ENCODE measurements at places on chromosomes 5 and 9. TPM values are rescaled to one million over a fixed set of nuclear protein-coding genes. Genes with fewer than 3 reads are reported as not detected.

The BARHL1 gene
- total RNA-seq, result not detected

The TRIM36 gene
- total RNA-seq, result 0.76 TPM

The FAT2 gene
- total RNA-seq, result 117 TPM

The KCNMB1 gene
- 0.38 TPM for total RNA-seq

The DNM1 gene
- total RNA-seq, result 1.9 TPM

The OGN gene
- total RNA-seq, result 1.5 TPM

The SMIM33 gene
- total RNA-seq, result not detected

The DMRT3 gene
- not detected for total RNA-seq

DNA sequence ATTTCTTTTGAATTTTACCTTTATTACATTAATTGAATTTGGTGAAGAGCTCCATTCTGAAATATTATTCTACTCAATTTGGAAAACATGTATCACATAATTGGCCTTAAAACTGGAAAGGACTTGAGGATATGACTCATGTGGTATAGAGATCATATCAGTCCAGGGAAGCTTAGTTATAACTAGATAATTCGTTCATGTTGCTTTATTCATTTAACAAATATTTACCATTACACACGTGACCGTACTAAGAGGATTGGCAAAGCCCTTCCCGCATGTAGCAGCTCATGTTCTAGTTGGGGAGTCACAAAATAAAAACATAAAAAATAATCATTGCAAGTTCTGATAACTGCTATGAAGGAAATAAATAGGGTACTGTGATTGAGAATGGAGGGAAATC is 1816.5 kb downstream of the MAT2B start:
- no peaks in the 10 kb centered on the region for H3K4me1 ChIP-seq
- no peaks in the 10 kb centered on the region for H3K27me3 ChIP-seq
- no peak overlapping the region for H3K4me3 ChIP-seq
- no peak for DNase-seq
- no peak overlapping the region for H3K27ac ChIP-seq

DNA sequence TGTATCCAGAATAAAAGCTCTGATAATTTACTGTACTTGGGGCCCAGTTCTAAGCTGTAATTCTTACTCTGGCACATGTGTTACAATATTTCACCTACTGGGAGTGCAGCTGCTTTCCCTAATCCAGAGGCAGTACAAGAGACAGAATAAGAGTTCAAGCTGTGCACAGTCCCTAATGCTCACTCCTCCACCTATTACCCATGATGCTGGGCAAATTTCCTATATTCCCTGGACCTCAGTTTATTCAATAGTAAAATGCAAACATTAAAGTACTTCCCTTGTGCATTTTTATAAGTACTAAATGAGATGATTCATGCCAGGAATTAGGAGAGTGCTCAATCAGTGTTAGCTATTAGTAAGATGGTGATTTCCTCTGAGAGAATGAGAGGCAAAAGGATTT is 28.0 kb upstream of the TAF11L2 start:
- no peaks in the 10 kb centered on the region for H3K36me3 ChIP-seq
- H3K27me3 ChIP-seq, result no peaks in the 10 kb centered on the region
- no peak for DNase-seq
- no peaks in the 10 kb centered on the region for H3K4me1 ChIP-seq
- no peak overlapping the region for H3K27ac ChIP-seq

- DNase-seq, result no peak
- H3K36me3 ChIP-seq, result no peaks in the 10 kb centered on the region
Measured at GRCh38 chr9:81417299-81417675, 272.1 kb downstream of the TLE1 start.

GRCh38 chr9:21670374-21670773 is 132.1 kb upstream of the MTAP start:
- H3K4me1 ChIP-seq, result no peaks in the 10 kb centered on the region
- no peak overlapping the region for H3K4me3 ChIP-seq
- no peaks in the 10 kb centered on the region for H3K36me3 ChIP-seq
- no peak for DNase-seq

DNA sequence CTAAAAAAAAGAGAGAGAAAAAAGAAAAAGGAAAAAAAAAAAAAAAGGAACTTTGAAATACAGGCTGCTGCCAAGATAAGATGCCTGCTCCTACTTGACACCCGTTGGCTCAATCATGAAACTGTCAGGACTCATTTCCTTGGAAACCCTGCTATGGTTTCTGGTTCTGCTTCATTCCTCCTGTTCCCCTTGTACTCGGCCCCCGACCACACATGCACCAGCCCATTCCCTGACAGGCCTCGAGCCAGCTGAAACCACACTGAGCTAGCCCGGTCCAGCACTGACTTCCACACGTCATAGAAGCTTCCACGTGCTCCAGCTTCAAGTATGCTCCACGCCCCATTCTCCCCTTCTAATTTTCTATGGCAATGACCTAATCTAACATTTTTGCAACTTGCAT is 93.2 kb downstream of the MYO10 start:
- H3K4me1 ChIP-seq, result peaks cover 55% of the 10 kb centered on the region
- no peak overlapping the region for H3K27ac ChIP-seq
- H3K36me3 ChIP-seq, result no peaks in the 10 kb centered on the region
- no peak for DNase-seq
- H3K27me3 ChIP-seq, result no peaks in the 10 kb centered on the region

DNA sequence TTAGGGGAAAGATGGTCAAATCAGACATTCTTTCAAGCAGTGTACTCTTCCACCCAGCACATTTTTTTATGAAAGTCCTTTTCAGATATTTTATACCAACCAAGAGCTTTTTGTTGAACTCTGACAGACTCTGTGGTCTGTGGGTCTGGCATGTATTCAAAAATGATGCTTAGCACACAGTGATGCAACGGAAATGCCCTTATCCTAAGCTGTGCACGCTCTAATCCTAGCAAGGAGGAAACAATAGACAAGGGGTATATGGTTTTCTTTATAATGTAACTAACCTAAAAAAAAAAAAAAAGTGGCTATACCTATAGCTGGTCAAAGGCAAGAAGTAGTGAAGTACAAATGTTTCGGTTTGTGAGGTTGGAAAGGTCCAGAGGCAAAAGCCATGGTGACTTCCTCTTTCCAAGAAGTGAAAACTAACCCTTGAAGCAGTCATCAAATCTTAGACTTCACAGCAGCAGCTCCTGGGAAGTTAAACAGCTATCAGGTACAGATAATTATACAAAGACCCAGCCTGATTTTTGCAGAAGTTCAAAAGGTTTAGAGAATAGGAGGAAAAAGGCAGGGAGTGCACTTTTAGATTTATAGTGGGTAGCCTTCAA is 82.5 kb downstream of the SEMA6A start:
- H3K27ac ChIP-seq, result no peak overlapping the region
- H3K36me3 ChIP-seq, result peaks cover 76% of the 10 kb centered on the region
- H3K4me1 ChIP-seq, result no peaks in the 10 kb centered on the region

GRCh38 chr5:23776684-23777083 is 269.3 kb downstream of the PRDM9 start:
- no peaks in the 10 kb centered on the region for H3K36me3 ChIP-seq
- no peak overlapping the region for H3K4me3 ChIP-seq
- no peak for DNase-seq

- H3K27me3 ChIP-seq, result peaks cover 4% of the 10 kb centered on the region
- no peaks in the 10 kb centered on the region for H3K4me1 ChIP-seq
- H3K36me3 ChIP-seq, result no peaks in the 10 kb centered on the region
- DNase-seq, result no peak
- H3K4me3 ChIP-seq, result no peak overlapping the region
- H3K27ac ChIP-seq, result no peak overlapping the region
Measured at GRCh38 chr5:145158730-145159129, 676.4 kb downstream of the PRELID2 start.

- H3K27ac ChIP-seq, result no peak overlapping the region
- no peak for DNase-seq
- H3K4me1 ChIP-seq, result peaks cover 6% of the 10 kb centered on the region
- H3K27me3 ChIP-seq, result no peaks in the 10 kb centered on the region
- no peak overlapping the region for H3K4me3 ChIP-seq
Measured at GRCh38 chr5:56303511-56303910, 70.4 kb upstream of the ANKRD55 start.

GRCh38 chr9:125262294-125262991 is 817 bp downstream of the GAPVD1 start:
- H3K4me1 ChIP-seq, result peaks cover 48% of the 10 kb centered on the region
- peak overlapping the region; percentile 87 for H3K4me3 ChIP-seq
- H3K27ac ChIP-seq, result peak overlapping the region; percentile 88
- H3K36me3 ChIP-seq, result no peaks in the 10 kb centered on the region

DNA sequence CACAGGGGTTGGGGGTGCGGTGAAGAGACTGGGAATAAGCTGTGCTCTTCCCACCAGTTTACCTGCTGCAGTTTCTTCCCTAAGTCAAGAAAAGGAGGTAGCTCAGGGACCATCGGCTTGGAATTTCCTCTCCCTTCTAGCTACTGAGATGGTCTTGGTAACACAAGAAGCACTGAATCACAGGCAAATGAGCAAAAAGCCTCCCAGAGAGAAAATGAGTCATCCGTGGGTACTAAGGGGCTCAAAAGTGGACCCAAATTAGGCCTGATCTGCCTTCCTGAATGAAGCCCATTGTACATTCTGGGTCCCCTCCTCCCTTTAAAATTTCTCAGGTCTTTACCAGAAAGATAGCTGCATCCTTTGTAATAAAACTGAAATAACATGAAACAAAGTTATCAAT is 49.9 kb downstream of the PTPN3 start:
- H3K36me3 ChIP-seq, result no peaks in the 10 kb centered on the region
- no peak for DNase-seq
- peaks cover 28% of the 10 kb centered on the region for H3K4me1 ChIP-seq

DNA sequence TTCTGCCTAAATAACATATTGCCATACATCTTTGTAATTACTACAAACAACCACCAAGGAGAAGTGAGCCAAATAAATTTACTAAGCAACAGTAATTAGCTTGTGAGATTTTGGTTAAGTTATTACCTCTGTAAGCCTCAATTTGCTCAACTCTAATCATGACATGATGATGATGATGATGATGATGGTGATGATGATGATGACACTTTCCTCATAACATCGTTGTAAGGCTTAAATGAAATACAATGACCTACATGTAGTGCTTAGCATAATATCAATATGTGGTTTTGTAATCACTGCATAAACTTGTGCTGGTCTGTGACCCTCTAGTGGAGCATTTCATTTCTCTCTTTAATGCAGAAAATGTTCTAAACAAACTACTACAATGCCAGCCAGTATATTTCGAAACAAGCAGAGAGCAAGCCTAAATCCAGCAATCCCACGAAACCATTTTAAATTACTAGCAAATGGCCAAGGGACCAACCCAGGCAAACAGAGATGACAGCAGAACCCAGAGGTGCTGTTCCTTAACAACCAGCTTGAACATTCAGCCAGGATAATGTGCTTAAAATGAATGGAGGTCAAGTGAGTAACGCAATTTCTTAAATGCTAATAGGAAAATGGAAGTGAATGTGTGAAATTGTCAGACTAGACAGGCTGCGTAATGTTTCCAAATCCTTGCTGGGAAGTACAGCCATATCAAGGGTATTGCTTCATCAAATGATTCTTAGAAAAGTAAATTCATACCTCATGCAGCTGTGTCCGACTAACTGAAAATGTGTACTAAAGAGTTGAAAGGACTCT is 281.9 kb upstream of the PUM3 start:
- no peaks in the 10 kb centered on the region for H3K36me3 ChIP-seq
- no peak for DNase-seq
- no peak overlapping the region for H3K4me3 ChIP-seq
- no peaks in the 10 kb centered on the region for H3K4me1 ChIP-seq
